ENCODE measurements at places on chromosomes 11 and 22. TPM values are rescaled to one million over a fixed set of nuclear protein-coding genes. Genes with fewer than 3 reads are reported as not detected.

PSMD13 gene
- 80.8 TPM for total RNA-seq

DNA sequence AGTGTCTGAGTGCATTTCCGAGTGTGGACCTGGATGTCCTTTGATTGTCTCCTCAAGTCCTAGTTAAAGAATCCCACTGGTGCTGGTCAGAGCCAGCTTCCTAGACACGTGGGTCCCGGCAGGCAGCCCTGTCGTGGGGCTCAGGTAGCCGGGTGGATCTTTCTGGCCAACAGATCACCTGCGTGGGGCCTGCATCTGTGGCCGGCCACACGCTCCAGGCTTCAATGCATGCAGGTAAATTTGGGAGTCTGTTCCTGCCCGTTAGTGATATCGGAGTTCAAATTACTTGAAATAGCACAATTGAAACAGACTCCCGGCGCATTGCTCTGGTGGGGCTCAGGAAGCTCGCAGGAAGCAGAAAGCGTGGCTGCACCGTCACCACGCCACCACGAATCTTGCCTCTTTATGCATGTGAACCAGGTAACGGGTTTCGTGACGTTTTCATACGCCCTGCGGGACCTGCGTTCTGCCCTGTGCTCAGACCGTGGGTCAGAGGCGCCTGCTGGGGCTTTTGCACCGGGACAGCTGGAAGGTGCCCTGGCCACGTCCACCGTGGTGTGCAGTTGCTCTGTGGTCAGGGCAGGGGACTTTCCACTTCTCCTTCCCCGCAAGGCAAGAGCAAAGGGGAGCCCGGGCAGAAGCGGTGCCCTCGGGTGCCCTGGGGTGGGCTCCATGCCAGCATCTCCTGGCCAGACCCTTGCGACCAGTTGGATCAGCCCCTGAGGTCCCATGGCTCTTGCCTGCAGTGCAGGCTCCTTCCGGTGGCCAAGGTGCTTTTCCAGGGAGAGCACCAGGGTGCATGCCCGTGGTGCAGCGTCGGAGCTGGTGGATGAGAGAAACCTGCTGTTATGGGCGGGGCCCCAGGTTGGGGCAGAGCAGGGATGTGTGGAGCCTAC lies 803.5 kb downstream of the BRD1 start:
- no peak overlapping the region for H3K27ac ChIP-seq
- H3K27me3 ChIP-seq, result peaks cover 4% of the 10 kb centered on the region
- H3K36me3 ChIP-seq, result no peaks in the 10 kb centered on the region
- no peaks in the 10 kb centered on the region for H3K4me1 ChIP-seq
- DNase-seq, result no peak
- no peak overlapping the region for H3K4me3 ChIP-seq

- H3K27me3 ChIP-seq, result no peaks in the 10 kb centered on the region
- H3K36me3 ChIP-seq, result no peaks in the 10 kb centered on the region
- H3K4me1 ChIP-seq, result no peaks in the 10 kb centered on the region
- no peak overlapping the region for H3K27ac ChIP-seq
- DNase-seq, result peak; percentile 18
Observed at GRCh38 chr11:57662893-57663292, 5.0 kb upstream of the ZDHHC5 start.

DNA sequence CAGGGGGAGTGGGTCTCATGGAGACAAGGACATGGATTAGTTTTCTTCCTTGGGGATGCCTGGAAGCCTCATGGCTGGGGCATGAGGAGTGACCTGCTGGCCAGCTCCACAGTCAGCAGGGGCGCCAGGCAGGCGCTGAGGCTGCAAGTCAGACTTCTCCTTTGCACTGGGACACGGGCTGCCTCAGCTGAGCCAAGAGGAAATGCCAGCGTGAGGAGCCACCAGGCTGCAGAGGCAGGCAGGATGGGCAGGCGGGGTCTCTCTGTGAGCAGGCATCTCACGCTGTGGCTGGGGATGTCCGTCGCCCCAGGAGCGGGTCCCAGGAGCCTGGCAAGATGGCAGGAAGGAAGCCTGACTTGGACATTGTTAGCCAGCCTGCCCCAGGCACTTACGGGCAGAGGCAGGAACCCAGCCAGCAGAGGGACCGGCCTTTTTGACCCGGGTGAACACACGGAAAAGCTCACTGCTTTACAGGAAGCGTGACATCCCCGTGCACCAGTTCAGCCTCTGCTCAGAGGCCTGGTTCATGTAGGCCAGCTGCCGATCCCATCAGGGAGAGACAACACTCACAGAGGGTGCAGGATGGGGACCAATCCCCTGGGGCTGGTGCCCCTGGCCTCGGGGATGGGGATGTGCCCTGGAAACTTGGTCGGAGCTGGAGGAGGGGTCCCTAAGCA lies 10.2 kb downstream of the GNB1L start:
- no peaks in the 10 kb centered on the region for H3K27me3 ChIP-seq
- H3K27ac ChIP-seq, result no peak overlapping the region
- H3K4me1 ChIP-seq, result peaks cover 16% of the 10 kb centered on the region
- H3K4me3 ChIP-seq, result no peak overlapping the region
- DNase-seq, result no peak
- H3K36me3 ChIP-seq, result no peaks in the 10 kb centered on the region

GRCh38 chr11:69841859-69842698 lies 22.9 kb upstream of the FGF3 start:
- H3K4me3 ChIP-seq, result no peak overlapping the region
- no peaks in the 10 kb centered on the region for H3K4me1 ChIP-seq
- no peaks in the 10 kb centered on the region for H3K36me3 ChIP-seq
- H3K27me3 ChIP-seq, result no peaks in the 10 kb centered on the region
- DNase-seq, result no peak
- no peak overlapping the region for H3K27ac ChIP-seq

DNA sequence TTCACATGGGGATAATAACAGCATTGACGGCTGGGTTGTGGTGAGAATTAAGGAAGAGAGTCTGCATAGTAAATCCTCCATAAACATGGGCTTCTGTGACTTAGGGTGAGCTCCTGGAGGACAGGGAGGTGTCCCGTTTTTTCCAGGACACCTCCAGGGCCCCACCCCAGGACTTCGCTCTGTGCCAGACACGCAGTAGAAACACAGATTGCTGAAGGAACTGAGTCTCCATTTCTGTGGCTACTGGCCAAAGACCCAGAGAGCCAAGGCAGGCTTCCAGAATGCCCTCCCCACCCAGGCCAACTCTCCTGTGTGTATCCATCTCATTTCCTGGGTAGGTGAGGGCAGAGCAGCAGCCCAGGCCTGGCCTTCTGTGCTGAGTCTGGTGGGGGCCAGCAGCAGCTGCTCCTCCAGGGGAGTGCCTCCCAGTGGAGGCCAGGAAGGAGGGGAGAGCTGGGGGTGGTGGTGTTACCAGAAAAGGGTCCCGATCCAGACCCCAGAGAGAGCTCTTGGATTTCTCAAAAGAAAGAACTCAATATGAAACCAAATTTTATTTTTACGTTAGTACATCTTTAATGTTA lies 9.5 kb upstream of the RFPL3 start:
- peaks cover 5% of the 10 kb centered on the region for H3K27me3 ChIP-seq
- DNase-seq, result no peak
- H3K4me3 ChIP-seq, result no peak overlapping the region
- H3K27ac ChIP-seq, result no peak overlapping the region

DNA sequence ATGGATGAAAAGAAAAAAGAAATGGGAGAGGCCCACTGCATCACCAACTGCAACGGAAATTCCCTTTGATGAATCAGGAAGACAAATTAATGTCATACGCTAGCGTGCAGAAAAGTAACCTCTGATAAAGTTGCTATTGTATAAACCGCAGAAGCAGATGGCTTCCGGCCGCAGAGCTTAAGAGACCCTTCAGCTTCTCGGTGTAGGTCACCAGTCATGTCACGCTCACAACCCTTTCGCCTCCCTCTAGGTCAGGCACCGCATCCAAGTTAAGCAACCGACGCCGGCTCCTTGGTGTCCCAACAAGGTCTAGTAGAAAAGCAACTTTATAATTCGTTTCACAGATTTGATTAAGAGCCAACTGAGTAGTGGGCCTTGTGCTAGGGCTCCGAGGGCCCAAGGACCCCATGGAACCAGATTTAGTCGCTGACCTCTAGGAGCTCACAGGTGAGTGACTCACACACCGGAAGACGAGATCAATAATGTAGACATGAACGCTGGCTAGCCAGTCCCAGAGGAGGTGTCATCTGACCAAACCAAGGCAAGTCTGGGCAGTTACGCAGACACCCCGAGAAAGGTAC lies 1.2 kb upstream of the ZFP91 start:
- H3K27me3 ChIP-seq, result no peaks in the 10 kb centered on the region
- no peaks in the 10 kb centered on the region for H3K36me3 ChIP-seq
- DNase-seq, result peak; percentile 69
- H3K4me1 ChIP-seq, result peaks cover 22% of the 10 kb centered on the region

GRCh38 chr11:15327786-15328231 lies 213.1 kb downstream of the INSC start:
- H3K36me3 ChIP-seq, result no peaks in the 10 kb centered on the region
- no peak overlapping the region for H3K4me3 ChIP-seq
- no peaks in the 10 kb centered on the region for H3K27me3 ChIP-seq
- no peak overlapping the region for H3K27ac ChIP-seq

DNA sequence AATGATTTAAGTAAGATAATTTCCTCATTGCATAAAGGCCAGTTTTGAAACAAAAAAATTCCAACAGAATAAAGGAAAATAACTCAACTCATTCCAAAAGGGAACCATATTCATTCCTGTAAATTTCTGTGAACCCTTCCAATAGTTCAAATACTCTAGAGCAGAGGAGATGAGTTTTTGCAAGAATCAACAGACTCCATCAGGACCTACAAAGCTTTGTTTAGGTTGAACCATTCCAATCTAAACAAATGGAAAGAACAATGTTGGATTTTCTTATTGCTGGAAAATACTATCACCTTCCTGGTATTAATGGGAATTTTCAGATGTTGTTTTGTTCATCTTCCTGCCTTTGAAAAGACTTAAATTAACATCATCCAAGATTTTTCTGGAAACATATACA lies 21.8 kb upstream of the OR5AN1 start:
- no peak overlapping the region for H3K4me3 ChIP-seq
- H3K27ac ChIP-seq, result no peak overlapping the region
- DNase-seq, result no peak
- no peaks in the 10 kb centered on the region for H3K27me3 ChIP-seq
